ENCODE measurements at places on chromosomes 1 and 21.

DNA sequence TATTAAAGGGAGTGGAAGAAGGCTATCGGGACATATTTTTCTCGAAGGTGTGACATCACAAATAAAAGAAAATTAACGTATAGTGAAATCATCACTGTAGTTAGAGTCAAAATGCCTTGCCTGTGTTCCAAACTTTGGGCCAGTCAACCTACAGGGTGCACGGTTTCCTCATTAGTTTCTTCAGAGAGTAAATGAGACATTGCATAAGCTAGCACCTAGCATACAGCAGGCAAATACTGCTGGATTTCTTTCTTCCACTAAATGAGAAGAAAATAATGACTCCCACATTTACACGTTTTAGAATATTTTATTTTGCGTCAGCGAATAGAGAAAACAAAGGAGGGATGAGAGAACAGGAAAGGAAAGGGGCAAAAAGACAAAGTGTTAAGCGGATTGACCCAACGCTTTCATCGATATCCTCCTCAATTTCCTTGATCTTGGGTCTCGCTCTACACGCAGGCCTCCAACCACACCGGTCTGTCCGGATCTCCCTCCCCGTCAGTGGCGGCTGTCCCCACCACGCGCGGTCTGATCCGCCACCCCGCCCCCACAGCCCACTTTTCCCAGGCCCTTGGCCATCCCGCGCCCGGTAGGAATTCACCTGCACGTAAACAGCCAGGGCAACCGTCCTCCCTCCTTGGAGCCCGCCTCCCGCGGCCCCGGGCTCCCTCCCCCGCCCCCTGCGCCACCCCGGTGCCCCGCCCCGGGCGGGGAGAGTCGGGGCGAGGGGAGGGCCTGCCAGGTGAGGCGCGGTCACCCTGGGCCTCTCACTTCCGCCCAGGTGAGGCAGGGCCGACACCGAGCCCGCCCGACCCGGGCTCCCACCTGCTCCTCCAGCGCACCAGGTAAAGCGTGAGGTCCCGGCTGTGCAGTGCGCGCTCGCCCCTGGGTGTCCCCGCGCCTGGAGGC, at the start of gene PATJ:
Gene PATJ, plus strand, starts transcription at position 770 of the 909 bp plus-strand sequence. CDS start 20,413 bp downstream, outside the sequence.
- peak; percentile 38 for DNase-seq

- DNase-seq = peak; percentile 49
Measured at GRCh38 chr1:84619383-84620102, 45.3 kb upstream of the CTBS start.

GRCh38 chr1:84830136-84830535, 62.9 kb downstream of the LPAR3 start:
- DNase-seq = no peak

- no peak for DNase-seq
Measured at GRCh38 chr1:18681423-18681835, 50.8 kb downstream of the PAX7 start.

DNA sequence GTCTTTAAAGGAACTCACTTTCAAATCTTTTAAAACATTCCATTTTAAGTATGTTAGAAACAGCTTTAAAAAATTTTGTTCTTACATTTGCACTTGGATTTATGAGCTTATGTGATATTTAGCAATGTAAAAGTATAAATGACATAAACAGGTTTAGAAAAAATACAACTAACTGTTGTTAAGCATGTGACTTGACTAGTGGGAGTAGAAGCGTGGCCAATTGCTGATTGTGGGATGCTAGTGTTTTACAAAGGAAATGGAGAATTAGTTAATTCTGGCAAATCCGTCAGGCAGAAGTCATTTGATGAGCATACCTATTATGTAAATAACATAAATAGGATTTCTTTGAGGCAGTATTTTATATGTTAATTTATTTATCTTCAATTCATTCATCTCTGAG, 175.8 kb downstream of the ADGRL2 start:
- DNase-seq = no peak

DNA sequence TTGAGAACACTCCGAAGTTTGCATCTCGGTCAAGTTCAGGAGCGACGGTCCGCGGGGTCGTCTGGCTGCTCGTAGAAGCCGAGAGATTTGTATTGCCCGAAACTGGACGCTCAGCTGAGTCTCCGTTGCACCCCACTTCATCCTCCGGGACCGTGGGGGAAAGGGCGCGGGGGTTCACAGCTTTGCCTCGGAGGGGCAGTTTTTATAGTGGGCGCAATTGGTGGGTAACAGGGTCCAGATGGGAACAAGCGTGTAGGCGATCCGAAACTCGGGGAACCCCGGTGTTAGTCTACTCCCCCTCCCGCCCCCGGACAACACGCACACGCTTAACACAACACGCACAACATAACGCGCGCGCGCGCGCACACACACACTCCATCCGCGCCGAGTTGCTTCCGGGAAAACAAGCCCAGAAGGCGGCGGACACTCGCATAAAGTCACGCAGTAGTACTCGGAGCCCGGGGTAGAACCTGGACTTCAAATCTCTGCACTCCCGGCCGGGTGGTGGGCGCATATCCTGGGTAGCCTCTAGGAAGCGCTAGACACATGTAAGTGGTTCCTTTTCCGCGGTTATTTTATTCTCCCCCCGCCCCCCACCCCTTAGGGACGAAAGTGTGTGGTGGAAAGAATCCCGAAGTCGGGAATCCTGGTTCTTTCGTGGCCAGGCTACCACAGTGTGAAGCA, 1.1 kb upstream of the JUN start:
- peak; percentile 62 for DNase-seq
